ENCODE measurements at places on chromosomes 1 and 21.

DNA sequence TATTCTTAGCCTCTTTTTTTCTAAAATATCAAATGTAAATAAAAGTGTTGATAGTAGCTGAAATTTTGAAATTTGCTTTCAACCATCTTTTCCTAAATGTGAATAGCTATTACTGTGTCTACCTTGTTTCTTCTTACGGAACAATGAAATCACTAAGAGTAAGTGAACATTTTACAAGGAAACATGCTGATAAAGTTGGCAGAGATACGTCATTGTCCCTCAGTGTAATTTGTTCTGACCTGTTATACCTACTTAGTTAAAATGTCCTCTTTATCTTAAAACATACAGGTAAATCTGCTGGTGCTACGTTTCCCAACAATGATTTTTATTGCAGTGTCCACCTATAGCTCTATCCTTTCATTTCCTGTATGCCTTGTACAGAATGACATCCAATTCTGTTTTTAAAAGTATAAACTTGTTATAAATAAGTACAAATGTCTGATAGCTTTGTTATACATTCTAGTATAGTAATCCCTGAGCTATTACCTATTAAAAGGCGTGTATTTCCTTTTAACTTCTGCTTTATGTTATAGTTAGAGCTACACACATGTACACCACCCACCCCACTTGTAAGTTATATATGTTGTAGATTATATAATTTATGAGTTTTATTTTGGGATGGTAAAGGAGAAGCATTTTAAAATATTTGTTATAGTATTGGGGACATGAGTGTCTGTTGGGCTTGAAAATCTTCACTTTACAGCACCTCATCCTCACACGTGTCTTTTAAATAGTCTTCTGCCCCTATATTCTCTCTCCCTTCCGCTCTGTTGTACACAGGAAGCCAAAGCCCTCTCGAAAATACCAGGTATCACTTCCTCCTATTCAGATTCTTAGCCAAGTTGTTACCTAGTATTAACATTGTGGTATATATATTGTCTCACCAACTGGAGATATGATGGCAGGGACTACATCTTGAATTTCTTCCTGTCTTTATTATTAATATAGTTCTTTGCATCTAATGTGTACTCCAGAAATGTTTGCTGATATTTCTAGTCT is 25.2 kb downstream of the LAMC1 start:
- no peak for DNase-seq

- DNase-seq: no peak
Measured at GRCh38 chr1:115555446-115555845, 86.3 kb upstream of the VANGL1 start.

DNA sequence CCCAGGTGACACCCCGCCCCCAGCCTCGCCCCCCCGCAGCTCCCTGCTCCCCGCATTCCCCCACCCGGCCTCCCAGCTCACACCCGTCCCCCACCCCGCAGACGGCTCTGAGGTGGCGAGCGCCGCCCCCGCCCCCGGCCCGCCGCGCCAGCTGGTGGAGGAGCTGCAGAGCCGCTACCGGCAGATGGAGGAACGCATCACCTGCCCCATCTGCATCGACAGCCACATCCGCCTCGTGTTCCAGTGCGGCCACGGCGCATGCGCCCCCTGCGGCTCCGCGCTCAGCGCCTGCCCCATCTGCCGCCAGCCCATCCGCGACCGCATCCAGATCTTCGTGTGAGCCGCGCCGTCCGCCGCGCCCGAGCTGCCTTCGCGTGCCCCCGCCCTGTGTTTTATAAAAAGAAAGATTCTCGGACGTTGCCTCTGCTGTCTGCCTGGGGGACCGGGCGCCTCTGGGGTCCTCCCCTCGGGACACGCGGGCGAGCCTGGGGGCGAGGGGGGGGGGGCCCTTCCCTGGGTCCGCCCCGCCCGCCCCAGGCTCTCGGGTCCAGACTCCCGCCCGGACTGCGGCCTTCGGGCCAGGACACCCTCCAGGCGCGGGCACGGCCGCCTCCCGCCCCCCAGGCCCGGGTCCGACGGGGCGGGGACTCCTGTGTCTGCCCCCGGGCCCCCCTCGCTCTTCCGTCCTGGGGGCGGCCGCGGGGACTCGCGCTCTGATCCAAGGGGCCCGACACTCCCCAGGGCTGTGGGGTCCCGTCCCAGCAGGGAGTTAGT is 1.6 kb upstream of the MMP23B start:
- peak; percentile 94 for DNase-seq

GRCh38 chr1:227886993-227887696 is 60.6 kb downstream of the WNT9A start:
- no peak for DNase-seq

DNA sequence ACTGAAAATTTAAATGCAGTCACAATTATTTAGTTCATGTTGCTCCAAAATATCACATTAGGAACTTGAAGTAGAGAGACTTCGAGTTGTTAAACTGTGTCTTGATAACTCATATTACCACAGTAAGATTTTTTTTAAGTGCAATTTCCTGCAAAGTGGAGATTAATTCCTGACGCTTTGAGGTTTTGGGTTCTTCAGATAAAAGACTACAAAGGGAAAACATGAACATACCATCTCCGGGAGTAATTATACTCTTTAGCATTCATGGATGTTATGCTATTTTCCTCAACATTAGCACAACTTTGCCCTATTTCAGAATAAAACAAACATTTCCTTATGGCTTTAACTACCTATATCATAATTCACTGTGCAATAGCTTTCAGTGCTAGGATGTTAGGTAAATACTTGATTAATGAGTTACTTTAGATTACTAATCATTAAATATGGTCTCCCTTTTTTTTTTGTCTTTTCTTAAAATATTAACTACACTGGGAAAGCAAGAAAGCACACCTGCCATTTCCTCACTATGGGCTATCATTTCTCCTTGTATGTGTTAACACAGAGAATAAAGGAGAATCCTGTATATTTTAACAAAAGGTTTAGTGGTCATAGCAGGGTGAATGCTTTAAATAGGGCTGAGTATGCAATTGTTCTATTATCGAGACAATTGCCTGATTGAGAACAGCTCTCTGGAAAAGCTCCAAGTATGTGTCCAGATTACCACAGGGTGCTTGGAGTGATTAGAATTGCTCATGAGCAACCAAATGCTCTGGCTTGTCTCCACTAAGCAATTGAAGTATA is 252.5 kb upstream of the C1orf105 start:
- DNase-seq: no peak

DNA sequence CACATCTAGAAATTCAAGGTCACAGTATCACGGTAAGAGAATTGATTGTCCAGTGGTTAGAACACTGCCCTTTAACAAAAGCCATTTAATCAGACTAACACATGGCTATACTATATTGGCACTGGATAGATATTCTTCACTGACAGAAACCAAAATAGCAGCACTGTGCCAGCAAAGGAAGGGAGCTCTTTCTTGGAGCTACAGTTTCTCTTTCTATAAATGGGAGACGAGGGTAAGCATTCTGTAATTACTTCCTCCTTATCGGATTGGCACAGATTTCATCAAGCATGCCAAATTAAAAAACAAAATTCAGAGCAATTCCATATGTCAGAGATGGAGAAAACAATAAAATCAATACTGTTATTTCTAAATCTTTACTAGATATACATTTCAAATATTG is 115.7 kb upstream of the CACYBP start:
- no peak for DNase-seq

DNA sequence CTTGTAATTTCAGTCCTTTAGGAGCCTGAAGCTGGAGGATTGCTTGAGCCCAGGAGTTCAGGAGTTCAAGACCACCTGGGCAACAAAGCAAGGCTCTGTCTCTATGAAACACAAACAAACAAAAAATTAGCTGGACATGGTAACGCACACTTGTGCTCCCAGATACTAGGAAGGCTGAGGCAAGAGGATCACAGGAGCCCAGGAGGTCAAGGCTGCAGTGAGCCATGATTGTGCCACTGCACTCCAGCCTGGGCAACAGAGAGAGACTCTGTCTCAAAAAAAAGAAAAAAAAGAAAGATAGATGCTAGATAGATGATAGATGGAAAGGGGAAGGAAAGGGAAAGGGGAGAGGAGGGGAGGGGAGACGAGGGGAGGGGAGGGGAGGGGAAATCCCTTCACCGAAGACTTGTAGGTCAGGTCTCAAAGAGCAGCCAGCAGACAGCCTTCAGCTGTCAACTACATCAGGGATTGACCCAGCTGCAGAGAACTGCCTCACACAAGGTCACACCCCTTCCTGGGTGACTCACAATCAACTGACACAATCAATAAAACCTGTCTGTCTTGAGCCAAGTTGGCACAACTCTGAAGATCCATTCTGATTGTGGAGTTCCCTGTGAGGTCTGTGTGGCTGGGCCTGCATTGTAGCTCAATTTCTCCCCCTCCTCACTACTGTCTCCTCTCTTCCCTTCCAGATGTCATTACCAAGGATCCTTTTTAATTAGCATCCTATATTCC is 200.6 kb downstream of the RGS7 start:
- no peak for DNase-seq

DNA sequence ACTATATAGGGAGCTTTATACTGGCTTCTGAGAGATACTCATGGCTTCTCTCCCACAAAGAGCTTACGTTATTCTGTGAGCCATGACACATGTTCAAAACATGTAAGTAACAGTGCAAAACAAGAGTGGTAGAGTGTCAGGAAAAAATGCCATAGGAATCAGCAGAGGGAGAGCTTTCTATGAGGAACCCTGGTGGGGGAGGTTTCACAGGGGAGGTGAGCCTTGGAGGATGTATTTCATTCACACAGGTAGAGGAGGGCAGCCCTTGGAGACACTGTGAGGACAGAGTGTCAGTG is 72.7 kb upstream of the LYST start:
- no peak for DNase-seq

GRCh38 chr1:223706077-223706973 is 6.0 kb upstream of the CAPN2 start:
- no peak for DNase-seq

- DNase-seq: peak; percentile 50
Measured at GRCh38 chr21:43659136-43660000, at the start of the genes HSF2BP and RRP1B. Gene HSF2BP (minus strand): TSS chr21:43659488. CDS start chr21:43658096, 1,392 bp downstream. Gene RRP1B (plus strand): TSS chr21:43659560. CDS start chr21:43659665, 105 bp downstream.

- DNase-seq: no peak
Measured at GRCh38 chr1:185388346-185388745, 71.3 kb upstream of the IVNS1ABP start.

- no peak for DNase-seq
Measured at GRCh38 chr1:21302747-21303715, 12.8 kb upstream of the ECE1 start.

DNA sequence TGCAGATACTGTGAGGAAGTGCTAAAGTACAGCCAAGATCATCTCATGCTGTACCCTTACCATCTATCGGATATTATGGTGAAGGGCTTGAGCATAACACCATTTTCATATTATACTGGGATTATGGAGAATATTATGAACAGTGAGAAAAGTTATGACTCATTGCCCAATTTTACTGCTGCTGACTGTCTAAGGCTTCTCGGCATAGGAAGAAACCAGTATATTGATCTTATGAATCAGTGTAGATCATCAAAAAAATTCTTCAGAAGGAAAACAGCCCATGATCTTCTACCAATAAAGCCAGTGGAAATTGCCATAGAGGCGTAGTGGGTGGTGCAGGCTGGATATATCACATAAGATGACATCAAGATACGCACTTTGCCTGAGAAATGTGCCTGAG is 47.7 kb downstream of the PPIAL4G start:
- DNase-seq: no peak

DNA sequence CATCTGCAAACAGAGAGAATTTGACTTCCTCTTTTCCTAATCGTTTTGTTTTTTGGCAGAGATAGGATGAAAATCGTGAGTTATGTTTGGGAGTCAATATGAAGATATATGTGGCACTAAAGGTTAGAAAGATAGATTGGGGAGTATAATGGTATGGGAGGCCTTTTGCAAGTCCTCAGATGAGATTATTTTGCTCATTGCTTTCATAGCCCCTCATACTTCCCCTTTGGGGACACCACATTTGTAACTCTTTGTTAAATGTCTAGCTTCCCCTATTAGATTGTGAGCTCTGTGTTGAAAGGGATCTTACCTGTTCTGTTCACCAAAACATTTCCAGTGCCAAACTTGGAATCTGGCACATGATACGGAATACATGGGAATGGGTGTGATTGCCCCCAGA is 30.2 kb downstream of the RAVER2 start:
- DNase-seq: no peak

DNA sequence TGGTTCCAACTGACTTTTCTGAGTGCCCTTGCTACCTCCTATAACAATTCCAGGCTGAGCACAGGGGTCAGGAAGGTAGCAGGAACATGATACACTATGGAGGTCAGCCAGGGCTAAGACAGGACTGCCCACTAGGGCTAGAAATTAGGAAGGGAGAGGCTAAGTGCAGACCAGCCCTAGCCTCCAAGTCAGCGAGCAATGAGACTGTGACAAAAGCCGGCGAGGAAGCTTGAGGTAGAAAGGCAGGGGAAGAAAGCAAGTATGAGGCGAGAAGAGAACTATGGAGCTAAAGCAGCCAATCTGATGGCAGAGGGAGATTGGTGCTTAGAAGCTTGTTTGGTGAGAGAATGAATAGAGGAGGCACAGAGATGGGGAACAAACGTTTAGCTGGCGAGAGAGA is 4.7 kb downstream of the UROD start:
- DNase-seq: no peak

GRCh38 chr1:157496121-157496526 is 56.2 kb downstream of the FCRL5 start:
- no peak for DNase-seq

- DNase-seq: peak; percentile 50
Measured at GRCh38 chr1:227934476-227935313, 13.0 kb downstream of the WNT9A start.

- no peak for DNase-seq
Measured at GRCh38 chr1:198775606-198776005, 136.8 kb downstream of the PTPRC start.

DNA sequence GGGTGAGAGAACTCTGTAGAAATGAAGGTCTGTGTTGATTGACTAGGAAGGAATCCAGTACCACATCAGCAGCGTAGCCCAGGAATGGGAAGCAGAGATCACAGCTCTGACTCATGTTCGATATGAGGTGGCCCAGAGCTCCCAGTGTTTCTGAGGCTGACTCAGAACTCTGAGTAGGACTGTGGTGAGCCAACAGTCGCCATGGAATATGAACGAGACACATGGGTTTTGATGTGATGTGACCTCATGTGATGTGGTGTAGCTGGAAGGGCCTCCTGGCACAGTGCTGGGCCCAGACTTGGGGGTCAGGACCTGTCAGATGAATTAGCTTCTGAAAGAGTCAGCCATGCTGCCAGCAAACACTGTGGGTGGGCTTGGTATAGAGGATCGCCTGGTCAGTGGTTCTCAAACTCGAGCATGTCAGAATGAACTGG is 237.0 kb downstream of the MRPL39 start:
- DNase-seq: no peak

GRCh38 chr1:46448109-46448911 is 41.3 kb upstream of the DMBX1 start:
- DNase-seq: no peak

Data from stimulated activated CD8-positive, alpha-beta memory T cell treated with anti-CD3 and anti-CD28 coated beads, Interleukin-15, amount 100 ng/mL, for 4 hours (primary cell).